ENCODE measurements at places on chromosomes 16 and 17.

DNA sequence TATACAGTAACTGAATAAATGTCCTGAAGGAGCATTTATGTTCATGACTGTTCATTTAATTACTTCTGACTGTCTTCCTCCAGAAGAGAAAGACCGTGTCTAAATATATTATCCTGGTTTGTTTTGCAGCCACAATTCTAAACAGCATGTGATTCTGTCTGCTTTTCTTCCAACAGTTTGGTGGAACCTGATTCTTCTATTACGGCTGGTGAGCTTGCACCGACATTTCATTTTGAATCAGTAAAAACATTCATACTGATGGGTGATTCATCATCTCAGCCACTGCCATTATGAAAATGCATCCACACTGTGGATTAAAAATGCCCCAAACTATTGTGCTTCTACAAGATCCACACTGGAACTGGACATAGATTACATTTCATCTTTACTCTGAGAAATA lies 16.9 kb downstream of the KNOP1 start:
- no peak for DNase-seq

DNA sequence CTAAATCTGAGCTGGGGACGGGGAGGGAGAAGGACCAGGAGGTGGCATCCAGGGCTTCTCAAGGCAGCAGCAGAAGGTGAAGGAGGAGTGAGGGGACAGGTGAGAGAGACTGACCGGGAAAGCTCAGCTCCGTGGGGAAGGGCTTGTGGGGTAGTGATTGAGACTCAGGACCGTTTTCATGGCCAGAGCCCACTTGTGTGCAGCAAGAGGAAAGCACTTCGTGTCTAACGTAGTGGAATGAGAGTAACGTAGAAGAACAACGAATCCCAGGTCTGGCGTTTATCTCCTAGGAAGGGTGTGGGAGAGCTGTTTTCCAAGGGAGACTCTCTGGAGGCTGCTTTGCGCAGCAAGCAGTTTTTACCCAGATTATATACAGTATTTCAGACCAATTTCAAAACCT lies 1.3 kb upstream of the CDH3 start:
- no peak for DNase-seq

GRCh38 chr16:31198207-31198882 lies 4.2 kb downstream of the PYCARD start:
- no peak for DNase-seq

GRCh38 chr16:55016515-55016914 lies 85.8 kb downstream of the IRX5 start:
- DNase-seq: no peak

GRCh38 chr16:621526-622105 lies 9.2 kb upstream of the WFIKKN1 start:
- DNase-seq: no peak

GRCh38 chr16:57822856-57823255 lies 20.6 kb upstream of the KIFC3 start:
- no peak for DNase-seq

All from stimulated activated CD4-positive, alpha-beta T cell treated with anti-CD3 and anti-CD28 coated beads, Interleukin-1b, Interleukin-23, amount 100 ng/mL, for 24 hours (primary cell).